ENCODE measurements at places on chromosomes 6 and 20.
A peak's percentile ranks its signal among the peaks of the same experiment; 100 is the strongest.

GRCh38 chr20:49696594-49696993, 17.1 kb downstream of the B4GALT5 start:
- DNase-seq, result no peak

- peak; percentile 64 for DNase-seq
These were observed 23.6 kb downstream of the VPS52 start for GRCh38 chr6:33247977-33248642.

DNA sequence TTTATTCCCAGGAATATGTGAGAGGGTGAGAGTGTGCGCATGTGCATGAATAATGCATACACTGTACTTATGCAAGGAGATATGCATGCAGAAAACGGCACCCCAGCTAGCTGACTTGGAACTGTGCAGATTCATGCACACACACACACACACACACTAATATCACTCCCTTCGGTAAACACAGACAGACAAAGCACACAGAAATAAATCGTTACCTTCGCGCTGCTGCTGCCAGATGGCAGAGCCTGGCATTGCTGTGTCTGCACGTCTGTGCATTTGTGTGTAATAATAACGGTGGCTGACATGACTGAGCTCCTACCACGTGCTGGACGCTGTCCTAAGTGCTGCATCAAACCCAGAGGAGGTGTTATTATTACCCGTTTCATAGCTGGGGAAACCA, 36.8 kb downstream of the PREX1 start:
- no peak for DNase-seq

GRCh38 chr20:31841928-31842327, 3.5 kb downstream of the FOXS1 start:
- peak; percentile 68 for DNase-seq

- DNase-seq, result no peak
These were observed 245.3 kb upstream of the HSF2 start for GRCh38 chr6:122154155-122154554.

GRCh38 chr6:167267921-167268401, 23.2 kb upstream of the UNC93A start:
- DNase-seq, result no peak

Data from thoracic aorta (tissue), 2 donors.